ENCODE measurements at places on chromosomes 2 and 18. TPM values are rescaled to one million over a fixed set of nuclear protein-coding genes. Genes with fewer than 3 reads are reported as not detected.

The SLC9A2 gene
- polyA plus RNA-seq: 0.27 TPM

The SPP2 gene
- not detected for polyA plus RNA-seq

The ATOH8 gene
- 49.2 TPM for polyA plus RNA-seq

The RTP5 gene
- 0.06 TPM for polyA plus RNA-seq

The RAB27B gene
- polyA plus RNA-seq: 0.90 TPM

The OR6B2 gene
- not detected for polyA plus RNA-seq

The SPATA3 gene
- not detected for polyA plus RNA-seq

The NETO1 gene
- 0.96 TPM for polyA plus RNA-seq

The IHH gene
- polyA plus RNA-seq: 0.13 TPM

The CCBE1 gene
- 0.37 TPM for polyA plus RNA-seq

The SRD5A2 gene
- polyA plus RNA-seq: 2.4 TPM

All from urinary bladder (tissue), 4 donors.